ENCODE measurements at places on chromosomes 4 and X.

DNA sequence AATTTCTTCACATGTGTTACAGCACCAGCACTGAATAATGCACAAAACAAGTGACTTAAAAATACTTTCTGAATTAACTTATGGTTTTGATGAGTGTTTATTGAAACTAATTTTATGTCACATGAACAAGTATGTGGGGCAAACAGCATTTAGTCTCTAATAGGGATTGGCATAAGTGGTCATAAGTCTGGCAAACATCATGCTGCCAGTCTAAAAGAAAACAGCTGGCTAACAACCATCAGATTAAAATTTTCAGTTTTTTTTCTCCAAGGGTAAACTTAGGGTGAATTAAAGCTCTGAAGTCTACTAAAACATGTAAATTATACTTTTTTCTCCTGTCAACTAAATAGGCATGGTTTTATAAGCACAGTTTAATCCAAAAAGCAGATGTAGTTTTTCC, 1014.2 kb downstream of the FAT4 start:
- no peak for DNase-seq

- no peak for DNase-seq
Observed at GRCh38 chr4:146507632-146508031, 14.1 kb downstream of the SLC10A7 start.

DNA sequence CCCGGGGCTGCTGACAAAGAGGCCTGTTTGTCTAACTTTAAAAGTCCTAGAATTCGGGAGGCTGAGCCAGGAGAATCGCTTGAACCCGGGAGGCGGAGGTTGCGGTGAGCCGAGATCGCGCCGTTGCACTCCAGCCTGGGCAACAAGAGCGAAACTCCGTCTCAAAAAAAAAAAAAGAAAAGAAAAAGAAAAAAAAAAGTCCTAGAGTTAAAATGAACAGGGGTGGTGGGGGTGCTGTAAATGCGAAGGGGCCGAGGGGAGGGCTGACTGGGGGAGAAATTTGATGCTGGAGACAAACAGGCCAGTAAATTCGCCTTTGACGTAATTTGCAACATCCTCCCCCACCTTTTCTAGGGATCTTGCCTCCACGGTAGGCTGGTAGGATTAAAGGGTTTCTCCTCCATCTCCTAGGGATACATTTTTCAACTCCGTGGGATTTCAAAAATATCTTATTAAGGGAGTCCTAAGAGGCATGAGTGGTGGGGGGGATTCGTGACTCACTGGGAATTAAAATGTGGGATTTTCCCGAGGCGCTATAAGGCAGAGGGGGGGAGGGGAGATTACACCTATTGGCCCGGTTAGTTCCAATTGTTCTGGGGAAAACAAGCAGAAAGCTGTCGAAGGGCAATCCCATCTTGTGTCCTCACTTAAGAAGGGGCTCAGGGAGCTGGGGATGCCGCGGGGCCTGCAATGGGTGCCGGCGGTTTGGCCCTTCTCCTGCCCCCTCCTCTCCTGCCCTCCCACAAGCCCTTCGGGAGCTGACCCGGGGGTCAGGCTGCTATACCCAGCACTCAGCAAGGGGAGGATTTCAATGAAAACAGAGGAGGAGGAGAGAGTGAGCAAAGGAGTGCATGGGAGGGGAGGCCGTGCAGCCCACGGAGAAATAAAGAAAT, 3.0 kb upstream of the BCOR start:
- no peak for DNase-seq

- no peak for DNase-seq
Observed at GRCh38 chr4:16760617-16761363, 137.7 kb downstream of the LDB2 start.

DNA sequence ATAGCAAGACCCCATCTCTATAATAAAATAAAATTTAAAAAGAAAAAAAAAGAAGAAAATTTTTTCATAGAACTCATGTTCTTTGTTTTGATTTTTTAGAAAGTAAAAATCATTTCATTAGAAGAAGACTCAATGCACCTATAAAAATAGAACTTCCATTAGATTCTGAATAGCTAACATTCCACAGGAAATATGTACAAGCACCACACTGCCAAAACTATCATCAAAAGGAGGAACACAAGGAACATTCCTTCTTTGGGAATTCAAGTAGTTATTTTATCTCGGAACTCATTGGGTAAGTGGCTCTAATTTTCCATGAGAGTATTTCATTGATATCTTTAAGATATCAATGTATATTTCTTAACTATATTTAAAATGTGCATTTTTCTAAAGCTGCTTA, 157.6 kb downstream of the CAMK2D start:
- no peak for DNase-seq

DNA sequence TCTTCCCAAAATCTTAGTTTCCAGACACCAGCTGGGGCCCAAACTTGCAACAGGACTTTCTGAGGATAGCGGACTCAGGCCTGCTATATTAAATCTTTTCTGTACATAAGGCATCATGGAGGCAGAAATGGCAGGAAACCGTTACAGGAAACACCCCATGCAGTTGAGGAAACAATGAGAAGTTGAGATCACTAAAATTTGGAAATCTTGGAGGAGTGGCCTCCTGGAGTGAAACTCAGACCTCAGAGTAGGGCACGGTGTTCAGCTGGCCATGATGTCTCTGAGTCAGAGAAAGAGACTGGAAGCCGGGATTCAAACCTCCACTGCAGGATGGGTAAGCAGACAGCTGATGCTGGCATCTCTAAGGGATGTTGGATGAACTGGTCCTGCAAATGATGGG, 372.6 kb upstream of the CTSO start:
- DNase-seq = no peak

- no peak for DNase-seq
Observed at GRCh38 chr4:183081116-183081469, 18.0 kb upstream of the WWC2 start.

DNA sequence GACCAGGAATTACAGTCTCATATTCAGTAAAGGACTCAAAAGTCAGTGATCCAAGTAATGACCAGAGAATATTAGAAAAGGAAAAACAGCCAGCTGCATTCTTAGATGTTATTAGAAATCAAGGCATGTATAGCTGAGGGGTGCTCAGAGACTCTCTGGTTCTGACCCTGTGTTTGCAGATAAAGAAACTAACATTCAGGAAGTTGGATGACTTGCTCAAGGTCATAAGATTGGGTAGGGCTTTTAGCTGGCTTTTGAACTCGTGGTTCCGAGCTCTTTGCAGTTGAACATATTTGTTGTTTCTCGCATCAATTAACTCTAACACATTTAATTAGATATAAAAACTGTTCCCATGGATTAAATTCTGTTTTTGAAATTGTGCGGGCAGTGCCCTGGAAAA, 62.5 kb upstream of the ENPP6 start:
- no peak for DNase-seq

DNA sequence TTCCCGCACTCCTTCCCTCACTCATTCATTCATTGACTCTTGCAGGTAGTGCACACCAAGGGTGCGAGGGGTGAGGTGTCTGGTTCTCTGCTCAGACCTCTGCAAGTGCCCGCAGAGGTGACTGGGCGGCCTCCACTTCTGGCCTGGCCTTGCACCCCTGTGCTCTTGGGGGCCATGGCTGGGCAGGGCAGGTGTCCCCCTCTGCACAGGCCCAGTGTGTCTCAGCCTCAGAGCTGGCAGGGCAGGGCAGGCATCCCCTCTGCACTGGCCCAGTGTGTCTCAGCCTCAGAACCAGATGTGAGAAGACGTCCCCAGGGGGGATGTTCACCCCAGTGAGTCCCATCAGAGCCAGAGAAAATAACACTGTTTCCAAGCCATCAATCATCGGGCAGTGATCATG, 16.8 kb downstream of the CPZ start:
- no peak for DNase-seq

DNA sequence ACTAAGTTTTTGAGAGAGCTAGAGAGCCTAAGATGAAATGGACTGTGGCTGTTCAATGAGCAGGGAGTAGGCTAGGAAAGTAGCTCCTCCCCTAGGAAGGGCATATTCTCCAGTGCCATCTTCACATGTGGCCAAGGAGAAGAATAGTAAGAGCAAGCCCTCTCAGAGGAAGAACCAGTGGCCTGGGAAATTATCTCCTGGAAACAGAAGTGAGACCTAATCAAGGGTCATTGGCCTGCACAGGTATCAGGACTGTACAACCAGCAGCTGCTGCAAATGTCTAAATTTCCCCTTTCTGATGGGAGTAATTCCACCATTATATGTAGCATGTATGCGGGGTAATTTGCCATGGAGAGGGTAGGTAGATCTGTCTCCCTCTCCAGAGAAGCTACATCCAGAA, 334.8 kb upstream of the RASGEF1B start:
- no peak for DNase-seq

- no peak for DNase-seq
Observed at GRCh38 chr4:61771056-61771455, 570.9 kb downstream of the ADGRL3 start.

- no peak for DNase-seq
Observed at GRCh38 chr4:119394826-119395225, 72.9 kb upstream of the FABP2 start.
